ENCODE measurements at places on chromosomes 12 and 14.

- DNase-seq = no peak
Observed at GRCh38 chr12:94139816-94140215, 8.6 kb upstream of the PLXNC1 start.

- no peak for DNase-seq
Observed at GRCh38 chr12:127984386-127985055, 282.4 kb upstream of the TMEM132C start.

DNA sequence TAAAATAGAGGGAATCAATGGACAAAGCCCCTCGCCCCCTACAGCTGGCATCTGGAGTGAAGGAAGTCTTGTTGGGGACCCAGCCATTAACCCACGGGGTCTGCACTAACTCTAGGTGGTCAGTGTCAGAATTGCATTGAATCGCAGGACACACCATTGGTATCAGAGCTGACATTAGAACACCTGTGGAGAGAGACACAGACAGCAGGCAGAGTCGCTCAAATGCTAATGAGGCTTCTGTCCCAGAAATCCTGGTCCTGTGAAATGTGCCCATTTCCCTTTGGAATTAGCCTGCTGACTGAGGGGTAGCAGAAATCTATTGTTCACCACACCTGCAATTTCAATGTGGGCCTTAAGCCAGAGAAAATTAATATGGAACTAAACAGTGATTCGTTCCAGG is 33.0 kb downstream of the TMEM132D start:
- no peak for DNase-seq

- DNase-seq = peak; percentile 24
Observed at GRCh38 chr12:14356147-14356546, 9.3 kb upstream of the ATF7IP start.

DNA sequence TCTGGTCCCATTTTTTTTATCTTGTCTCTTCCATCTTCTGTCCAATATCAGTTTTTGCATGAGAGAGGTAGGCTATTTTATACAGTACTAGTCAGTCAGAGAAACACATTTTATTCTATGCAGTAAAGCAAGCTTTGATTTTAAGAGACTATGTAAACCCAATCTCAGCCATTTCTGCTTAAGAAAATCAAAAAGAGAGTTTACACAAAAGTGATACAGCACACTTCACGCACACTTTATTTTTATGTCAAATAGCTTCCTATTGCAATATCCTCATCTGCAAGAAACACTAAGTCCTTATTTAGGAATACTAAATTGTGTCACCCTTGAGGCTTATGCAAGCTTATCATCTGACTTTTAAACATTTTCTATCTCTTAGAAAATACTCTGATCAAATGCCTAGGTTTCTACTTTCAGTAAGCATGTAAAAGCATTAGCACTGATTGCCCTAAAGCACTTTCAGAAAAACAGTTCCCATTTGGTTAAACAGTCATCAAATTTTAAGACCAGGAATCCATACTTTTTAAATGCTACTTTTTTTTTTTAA is 78.3 kb downstream of the MED13L start:
- no peak for DNase-seq

DNA sequence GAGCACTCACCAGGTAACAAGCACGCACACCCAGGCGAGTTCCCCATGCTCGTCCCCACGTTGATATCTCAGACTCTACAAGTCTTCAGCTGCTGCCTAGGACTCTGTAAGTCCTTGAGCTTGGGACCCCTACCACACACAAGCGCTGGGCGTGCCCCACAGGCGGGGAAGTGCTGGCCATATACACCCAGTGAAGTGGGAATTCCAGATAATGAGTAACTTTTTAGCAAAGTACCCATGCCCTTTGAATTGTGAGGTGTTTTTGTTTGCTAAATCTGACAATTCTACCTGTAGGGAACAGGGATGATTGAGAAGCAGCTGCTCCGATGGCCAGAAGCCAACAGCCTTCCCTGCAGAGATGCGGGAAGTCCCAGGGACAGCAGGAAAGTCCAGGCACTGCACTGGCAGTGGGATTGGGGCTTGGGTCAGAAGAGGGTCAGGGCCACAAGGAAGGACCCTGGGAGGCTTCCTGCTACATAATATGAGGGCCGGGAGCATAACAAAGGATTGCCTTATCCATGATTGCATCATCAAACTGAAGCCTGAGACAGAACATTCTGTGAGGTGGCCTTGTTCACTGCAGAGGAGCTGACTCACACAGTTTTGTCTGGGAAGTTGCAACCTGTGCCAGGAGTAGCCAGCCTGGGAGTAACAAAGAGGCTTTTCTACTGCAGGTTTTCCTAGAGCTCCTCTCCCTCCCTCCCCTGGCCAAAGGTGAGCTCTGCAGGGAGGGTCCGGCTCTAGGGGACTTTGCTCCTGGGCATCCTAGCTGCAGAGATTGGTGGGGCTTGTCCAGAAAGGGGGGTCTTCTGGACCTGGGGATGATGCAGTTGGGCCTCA is 13.2 kb upstream of the SERPINA3 start:
- peak; percentile 99 for DNase-seq

- DNase-seq = no peak
Observed at GRCh38 chr12:39935839-39936238, 170.0 kb downstream of the SLC2A13 start.

GRCh38 chr12:912466-913235 is 36.8 kb downstream of the RAD52 start:
- no peak for DNase-seq

- no peak for DNase-seq
Observed at GRCh38 chr14:103158688-103159087, 35.4 kb downstream of the TNFAIP2 start.

GRCh38 chr12:122308811-122309210 is 42.5 kb upstream of the VPS33A start:
- DNase-seq = no peak

DNA sequence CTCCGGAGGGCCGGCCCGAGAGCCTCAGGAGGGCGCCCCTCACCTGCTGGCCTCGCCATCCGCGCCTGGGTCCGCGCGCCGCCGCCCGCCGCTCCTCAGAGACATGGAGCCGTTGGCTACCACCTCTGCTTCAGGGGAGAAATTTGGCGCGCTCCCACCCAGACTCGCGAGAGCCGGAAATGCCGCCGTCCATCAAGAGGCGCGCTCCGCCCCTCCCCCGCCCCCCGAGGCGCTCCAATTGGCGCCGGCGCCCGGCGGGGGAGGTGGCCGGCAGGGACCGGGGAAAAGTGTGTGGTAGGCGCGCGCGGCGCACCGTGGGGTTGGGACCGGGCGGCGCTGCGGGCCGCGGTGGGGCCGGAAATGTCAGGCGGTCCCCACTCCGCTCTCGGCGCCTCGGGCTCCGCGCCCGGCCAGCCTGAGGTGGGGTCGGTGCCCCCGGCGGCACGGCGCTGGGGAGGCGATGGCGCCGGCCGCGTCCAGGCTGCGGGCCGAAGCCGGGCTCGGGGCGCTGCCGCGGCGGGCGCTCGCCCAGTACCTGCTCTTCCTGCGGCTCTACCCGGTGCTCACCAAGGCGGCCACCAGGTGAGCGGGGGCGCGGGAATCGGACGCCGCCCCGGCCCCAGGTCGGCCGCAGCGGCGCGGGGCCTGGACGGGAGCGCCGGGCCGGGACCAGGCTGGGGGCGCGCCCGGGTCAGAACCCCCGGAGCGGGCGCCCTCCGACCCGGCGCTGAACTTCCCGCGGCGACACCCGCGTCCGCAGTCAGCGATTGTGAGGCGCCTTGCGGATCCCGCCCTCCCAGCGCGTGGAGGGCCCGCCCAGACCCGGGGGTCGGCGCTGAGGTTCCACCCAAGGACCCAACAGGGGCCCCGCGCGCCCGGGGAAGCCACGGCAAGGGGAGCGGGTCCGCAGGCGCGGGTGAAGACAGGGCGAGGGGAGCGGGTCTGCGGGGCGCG is at the start of the genes POLE and PXMP2:
POLE (minus strand) TSS at position 132 of the 954 bp plus-strand sequence; CDS start at position 105, 27 bp downstream.
PXMP2 (plus strand) TSS at position 377 of the 954 bp plus-strand sequence; CDS start at position 461, 84 bp downstream.
- DNase-seq = peak; percentile 95

- DNase-seq = no peak
Observed at GRCh38 chr12:50599366-50600095, 94.7 kb downstream of the DIP2B start.

DNA sequence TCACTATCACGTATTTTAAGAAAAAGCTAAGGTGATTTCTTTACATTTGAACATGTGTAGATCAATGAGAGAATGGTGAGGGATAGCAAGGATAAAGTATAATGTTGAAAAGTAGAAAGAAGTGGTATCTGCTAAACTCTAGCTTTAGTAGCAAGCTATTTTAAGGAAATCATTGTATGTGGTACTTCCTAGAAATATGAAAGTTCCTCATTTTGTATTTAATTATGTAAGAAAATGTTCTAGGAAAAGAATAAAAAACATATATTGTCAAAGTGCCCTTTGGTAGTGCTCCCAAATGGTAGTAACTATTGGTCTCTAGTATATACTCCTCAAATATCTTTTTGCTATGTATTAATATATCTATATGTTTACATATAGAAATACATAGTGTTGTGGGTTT is 35.7 kb downstream of the RAB21 start:
- no peak for DNase-seq

GRCh38 chr14:74573421-74574089 is 38.5 kb downstream of the LTBP2 start:
- DNase-seq = peak; percentile 70

DNA sequence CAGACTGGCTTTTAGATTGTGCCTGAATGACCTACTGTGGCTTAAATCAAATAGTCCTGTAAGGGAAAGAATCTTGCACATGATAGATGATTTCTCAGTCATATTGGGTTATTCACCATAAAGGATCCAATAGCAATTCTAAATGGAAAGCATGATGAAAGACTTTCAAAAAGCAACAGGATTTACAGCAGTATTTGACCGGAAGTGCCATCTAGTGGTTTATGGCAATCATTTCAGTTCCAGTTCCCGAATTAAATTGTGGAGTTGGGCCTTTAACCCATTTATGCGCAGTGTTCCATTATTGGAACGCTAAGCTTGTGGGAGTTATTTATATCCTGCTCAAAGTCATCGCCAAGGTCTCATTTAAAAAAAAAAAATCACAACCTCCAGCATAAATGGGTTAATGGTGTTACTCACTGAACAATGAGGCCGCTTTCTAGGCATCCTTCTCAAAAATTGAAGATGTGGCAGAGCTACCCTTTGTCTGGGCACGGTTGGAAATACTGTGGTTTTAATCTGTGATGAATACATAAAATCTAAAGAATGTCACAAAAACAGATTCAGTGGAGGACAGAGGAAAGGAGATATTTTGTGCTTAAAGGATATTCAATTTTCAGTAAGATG is 60.8 kb upstream of the REP15 start:
- peak; percentile 46 for DNase-seq

- peak; percentile 95 for DNase-seq
Observed at GRCh38 chr12:6532051-6532926, 2.0 kb upstream of the GAPDH start.

DNA sequence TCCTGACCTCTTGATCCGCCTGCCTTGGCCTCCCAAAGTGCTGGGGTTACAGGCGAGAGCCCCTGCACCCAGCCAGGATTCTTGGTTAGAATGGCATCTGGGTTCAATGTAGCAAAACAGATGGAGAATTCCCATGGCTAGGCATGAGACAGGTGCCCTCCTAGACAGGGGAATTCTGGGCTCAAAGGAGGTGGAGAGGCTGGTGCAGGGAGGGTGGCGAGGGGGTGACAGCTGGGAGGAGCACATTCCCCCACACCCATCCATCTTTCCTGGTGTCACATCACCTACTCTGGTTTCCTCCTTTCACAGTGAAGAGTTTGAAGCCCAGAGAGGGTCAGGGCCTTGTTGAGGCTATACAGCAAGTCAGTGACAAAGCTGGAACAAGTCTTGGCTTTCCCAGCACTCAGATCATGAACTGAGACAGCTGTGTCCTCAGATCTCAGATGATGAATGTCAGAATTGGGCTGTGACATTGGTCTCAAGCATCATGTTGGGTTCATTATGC is 2.8 kb downstream of the SERPINA1 start:
- DNase-seq = no peak
